GM19239 (cell line): ENCODE measurements at places on chromosomes 3 and 15.

DNA sequence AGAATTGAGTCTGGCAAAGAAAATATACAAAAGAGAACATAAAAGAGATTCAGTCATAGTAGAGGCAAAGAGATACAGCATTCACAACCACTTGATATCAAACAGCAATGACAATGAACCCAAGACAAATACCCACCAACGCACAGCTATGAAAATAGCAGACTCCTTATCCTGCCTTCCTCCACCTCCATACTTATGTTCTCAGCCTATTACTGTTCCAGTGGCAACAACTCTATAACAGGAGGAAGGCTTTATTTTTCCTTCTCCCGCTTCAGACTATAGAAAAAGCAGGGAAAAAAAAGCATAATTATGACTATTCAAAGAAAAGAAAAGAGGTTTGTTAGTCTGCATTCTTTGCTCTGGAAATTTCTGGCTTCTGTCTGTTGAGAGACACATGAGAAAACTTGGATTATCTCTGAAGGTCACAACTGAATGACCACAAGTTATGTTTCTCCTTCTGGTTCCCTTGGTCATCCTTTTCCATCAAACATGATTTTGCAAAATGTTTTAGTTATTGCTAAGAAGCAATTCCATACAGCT, 81.2 kb upstream of the PLXND1 start:
- DNase-seq = no peak

DNA sequence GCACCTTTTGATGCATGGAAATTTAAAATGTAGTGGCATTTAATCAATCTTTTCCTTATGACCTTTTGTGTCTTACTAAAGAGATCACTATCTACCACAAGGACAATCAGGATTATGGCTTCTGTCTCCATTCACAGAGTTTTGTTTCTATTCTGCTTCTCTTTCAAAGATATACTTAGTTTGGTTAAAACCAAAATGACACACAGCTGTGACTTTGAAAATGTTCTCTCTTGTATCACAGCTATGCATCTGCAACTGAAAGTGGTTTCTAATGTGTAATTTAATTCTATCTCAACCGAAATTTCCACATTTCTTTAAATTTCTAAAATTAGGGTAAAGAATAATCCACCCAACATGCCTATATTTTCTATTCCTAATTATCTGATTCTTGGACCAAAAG, 27.7 kb downstream of the HLTF start:
- DNase-seq = no peak

- no peak for DNase-seq
Observed at GRCh38 chr15:98955961-98956723, 51.5 kb downstream of the PGPEP1L start.

- no peak for DNase-seq
Observed at GRCh38 chr3:567488-568185, 371.1 kb downstream of the CHL1 start.

DNA sequence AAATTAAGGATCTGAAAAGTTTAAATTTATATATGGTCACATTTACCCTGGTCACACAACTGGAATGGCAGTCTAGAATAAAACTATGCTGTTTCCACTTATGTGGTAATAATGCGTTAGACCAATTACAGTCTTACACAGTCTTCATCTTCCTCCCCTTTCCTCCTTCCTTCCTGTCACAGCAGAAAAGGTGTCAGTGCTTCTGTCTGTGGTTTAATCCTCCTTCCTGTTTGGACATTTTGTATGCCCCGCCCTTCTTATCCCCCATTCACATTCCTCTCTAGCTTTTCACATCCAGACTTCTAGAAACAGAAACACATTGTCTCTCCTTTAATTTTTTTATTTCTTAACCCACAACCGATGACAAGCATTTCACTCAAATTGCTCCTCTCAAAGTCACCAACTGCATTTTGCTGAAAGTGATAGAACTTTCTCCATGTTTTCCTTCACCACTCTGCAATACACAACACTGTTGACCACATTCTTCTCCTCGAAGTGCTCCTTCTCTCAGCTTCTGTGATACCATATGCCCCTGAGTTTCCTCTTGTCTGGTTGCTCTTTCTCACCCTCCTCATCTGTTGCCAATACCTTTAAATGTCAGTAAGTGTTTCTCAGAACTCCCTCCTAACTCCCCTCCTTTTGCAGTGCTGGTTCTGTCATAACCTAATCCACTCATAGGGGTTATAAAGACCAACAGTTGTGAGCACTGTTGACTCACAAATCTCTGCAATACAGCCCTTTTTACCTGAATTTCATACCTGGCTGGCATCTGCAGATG, 271.6 kb downstream of the UBE2E2 start:
- DNase-seq = no peak

DNA sequence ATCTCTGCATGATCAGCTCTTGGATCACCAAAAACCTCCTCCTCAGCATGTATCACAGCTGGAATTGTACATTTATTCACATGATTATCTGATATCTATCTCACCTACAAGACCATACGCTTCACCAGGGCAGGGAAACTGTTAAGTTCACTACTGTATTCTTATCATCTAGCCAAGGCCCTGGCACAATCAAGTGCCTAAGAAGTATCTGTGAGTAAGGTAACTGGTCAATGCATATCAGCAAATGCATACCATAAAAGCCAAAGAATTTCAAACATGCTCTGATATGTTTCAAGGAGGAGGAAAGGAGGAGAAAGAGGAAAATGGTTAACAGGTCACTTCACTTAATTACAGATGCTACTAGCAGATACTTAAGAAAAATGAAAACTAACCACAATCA, 158.4 kb downstream of the LIPC start:
- no peak for DNase-seq

- no peak for DNase-seq
Observed at GRCh38 chr15:66996094-66996493, 69.3 kb upstream of the SMAD3 start.

GRCh38 chr3:14925729-14926591, 21.4 kb upstream of the NR2C2 start:
- peak; percentile 48 for DNase-seq

DNA sequence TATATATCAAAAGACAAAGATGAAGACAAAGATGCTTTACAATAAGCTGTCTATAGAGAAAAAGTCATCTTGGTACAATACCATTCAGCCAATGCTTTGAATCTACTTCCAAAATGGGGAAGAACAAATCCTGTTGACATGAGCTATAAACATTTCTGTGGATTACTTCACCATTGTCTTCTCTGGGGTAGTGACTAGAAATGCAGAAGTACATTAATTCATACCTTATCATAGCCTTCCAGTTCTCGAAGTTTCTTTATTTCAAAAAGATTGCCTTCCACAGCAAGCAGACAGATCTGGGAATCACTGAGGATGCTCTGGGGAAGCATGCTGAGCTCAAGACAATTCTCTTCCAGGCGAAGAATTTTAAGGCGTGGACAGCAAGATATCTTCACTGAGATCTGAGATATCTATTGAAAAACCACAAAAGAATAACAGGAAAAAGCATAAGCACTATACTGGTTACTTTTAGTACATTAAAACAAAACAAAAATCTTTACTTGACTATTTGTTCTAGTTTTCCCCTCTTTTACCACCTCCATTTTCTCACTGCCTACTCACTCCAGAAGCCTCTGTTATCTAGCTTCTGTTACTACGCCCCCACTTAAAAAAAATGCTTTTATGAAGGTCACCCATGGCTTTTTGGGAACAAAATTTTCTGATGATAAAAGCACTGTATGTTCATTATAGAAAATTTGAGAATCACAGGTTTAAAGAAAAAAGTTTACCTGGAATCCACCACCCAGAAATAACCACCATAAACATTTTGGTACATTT, 3.6 kb downstream of the LRRC57 start:
- no peak for DNase-seq

- no peak for DNase-seq
Observed at GRCh38 chr3:190084983-190085382, 35.7 kb downstream of the P3H2 start.

DNA sequence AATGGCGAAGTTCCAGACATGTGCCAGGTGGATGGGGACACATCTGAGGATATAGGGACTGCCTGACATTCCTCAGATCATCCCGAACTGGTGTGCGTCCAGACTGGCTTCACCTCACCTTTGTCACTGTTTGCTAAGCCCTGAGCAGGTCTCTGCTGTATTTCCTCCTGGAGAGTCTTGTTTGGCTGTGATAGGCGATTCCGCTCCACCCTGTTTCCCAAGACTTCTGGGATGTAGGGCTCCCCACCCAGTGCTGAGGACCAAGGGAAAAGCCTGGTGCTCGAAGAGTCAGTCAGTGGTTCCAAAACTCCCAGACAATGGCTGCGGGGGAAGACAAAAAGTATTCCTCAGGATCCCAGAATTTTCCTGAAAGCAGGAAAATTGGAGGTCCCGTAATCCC, 11.1 kb upstream of the FURIN start:
- no peak for DNase-seq

DNA sequence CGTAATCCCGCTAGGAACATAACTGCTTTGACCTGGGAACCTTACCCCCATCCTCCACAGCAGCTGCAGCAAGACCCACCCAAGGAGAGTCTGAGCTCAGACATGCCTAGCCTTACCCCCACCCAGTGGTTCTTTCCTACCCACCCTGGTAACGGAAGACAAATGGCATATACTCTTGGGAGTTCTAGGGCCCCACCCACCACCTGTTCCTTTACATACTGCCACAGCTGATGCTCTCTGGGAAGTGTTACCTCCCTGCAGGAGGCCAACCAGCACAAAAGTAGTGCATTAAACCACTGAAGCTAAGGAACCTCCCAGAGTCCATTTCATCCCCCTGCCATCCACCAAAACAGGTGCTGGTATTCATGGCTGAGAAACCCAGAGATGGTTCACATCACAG, 50.6 kb upstream of the AZI2 start:
- DNase-seq = no peak

- no peak for DNase-seq
Observed at GRCh38 chr15:67805666-67806516, 19.4 kb upstream of the SKOR1 start.

DNA sequence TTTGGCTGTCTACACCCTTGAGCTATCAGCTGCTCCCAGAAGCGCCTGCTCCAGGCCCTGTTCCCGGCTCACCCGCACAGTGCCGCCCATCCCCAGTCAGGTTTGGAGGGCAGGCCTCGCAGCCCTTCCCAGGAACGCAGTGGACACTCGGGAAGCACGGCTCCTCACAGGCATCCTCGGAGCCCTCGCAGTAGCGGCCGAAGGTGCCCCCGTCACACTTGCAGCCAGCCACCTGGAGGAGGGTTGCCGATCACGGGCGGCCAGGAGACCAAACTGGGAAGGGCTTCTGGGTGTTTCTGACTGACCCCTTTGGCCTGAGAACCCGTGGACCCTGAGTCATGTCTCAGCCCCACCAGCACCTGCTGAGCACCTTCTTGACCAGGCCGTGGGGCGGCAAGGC, 33.4 kb downstream of the MUC20 start:
- DNase-seq = no peak

GRCh38 chr3:56838448-56838847, 36.7 kb upstream of the ARHGEF3 start:
- DNase-seq = no peak

GRCh38 chr3:16618721-16619120, 13.5 kb upstream of the DAZL start:
- no peak for DNase-seq

GRCh38 chr3:48394391-48394790, 22.4 kb downstream of the FBXW12 start:
- DNase-seq = no peak

GRCh38 chr3:13115576-13115910, 42.3 kb upstream of the IQSEC1 start:
- DNase-seq = no peak

GRCh38 chr15:94360251-94360685, 128.9 kb downstream of the MCTP2 start:
- no peak for DNase-seq

DNA sequence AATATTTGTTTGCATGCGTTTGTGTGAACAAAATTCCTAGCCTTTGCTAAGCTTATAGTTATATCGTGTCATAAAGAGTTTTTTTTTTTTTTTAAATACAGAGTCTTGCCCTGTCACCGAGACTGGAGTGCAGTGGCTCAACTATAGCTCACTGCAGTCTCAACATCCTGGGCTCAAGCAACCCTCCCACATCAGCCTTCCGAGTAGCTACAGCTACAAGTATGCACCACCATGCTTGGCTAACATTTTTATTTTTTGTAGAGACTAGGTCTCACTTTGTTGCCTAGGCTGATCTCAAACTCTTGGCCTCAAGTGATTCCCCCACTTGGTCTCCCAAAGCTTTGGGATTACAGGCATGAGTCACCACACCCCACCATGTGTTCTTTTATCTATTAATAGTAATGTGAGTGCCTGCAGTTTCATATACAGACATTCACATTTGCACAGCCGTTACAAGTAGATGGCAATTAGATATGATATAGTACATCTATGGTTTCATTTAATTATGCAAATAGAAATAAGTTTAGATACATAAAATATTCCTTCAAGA, 848.6 kb downstream of the PDCD6IP start:
- no peak for DNase-seq
